H54 (cell line): ENCODE measurements at places on chromosomes 1 and 21.

DNA sequence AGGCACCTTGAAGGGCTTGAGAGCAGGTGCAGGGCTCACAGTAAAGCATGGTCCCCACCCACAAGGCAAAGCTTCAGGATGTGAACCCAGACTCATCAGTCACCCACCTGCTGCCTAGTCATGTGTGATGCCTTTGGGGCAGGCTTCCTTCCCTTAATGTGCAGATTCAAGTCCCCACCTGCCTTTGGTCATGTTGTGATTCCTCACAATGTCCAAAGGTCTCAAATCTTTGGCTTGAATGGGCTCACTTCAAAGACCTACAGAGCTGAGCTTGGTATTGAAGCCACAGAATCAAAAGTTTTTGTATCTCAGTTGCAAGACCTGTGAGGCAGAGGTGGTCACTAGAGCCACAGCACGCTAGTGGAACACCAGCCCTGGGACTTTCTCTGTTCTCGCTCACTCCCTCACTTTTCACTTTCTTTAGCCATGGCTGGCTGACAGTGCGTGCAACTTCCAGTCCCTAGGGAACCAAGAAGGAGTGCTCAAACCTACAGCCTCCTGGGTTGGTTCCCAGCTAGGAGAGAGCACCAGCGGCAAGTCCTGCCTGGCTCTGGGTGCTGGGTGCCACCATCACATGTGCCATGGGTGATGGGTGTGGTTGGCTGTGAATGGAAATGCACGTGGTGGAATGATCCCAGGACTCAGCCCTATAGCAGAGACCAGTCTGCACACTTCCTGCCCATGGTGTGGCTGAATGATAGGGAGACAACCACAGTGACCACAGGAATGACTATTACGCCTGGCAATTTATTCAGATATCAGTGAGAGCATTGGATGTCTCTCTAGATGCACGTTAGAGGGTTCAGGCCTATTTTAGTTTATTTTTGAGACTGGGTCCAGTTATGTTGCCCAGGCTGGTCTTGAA, 26.4 kb upstream of the CLIC6 start:
- peak; percentile 53 for DNase-seq

GRCh38 chr1:204419064-204419403, 7.4 kb upstream of the PPP1R15B start:
- peak; percentile 26 for DNase-seq

DNA sequence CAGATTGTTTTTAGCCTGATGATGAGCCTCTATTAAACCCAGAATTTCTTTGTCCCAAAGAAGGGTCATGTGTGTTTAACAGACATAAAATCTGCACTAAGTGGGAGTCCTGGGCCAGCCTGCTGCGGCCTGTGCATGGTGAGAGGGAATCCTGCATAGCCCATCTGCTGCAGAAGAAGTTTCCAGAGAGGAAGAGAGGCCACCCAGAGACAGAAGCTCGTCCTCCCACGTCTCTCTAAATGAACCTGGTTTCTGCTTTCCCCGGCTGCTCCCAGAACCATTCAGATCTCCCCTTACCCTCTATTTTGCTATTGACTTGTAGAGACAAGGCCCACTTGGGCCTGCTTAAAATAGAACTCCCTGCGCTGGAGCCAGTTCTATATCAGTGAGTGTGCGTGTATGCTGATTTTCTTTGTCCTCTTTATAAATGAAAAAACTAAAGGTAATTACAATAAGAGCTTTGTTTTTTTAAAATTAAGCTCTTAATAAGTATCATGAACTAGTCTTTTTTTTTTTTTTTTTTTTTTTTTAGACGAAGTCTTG, 142.8 kb upstream of the RAB4A start:
- DNase-seq = no peak

- DNase-seq = no peak
These were observed 425.3 kb downstream of the NPHP4 start for GRCh38 chr1:5566924-5567323.

DNA sequence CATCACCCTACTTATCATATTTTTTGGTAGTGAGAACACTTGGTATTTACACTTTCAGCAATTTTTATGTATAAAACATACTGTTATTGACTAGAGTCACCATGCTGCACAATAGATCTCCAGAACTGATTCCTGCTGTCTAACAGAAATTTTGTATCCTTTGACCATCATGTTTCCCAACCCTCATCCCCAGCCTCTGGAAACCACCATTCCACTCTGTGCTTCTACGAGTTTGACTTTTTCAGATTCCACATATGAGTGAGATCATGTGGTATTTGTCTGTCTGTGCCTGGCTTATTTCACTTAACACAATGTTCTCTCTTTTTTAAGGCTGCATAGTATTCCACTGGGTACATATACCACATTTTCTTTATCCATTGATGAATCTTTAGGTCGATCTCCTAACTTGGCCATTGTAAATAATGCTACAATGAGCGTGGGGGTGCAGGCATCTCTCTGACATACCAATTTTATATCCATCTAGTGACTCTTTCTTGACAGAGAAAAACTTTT, 115.9 kb upstream of the RUNX1 start:
- no peak for DNase-seq
